ENCODE measurements at places on chromosomes 5 and 9.

GRCh38 chr5:147169399-147169798 lies 65.4 kb upstream of the STK32A start:
- DNase-seq: no peak

DNA sequence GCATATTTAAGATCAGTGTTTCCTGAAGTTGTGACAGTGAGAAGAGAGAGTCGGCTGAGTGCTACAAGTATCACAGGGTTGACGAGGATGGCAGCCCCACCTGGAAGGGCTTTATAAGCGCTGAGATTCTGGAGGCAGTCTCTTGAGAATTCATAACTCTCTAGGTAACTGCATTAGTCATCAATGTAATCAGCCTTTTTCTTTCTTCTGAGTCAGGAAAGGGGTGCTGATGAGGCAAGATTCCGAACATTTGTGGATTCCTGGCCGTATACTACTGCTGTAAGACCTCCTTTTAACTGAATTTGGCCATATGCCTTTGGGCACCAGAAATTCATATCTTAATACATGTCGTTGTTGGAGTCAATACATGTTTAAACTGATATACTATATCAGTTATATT lies 6.6 kb upstream of the RNF20 start:
- no peak for DNase-seq

DNA sequence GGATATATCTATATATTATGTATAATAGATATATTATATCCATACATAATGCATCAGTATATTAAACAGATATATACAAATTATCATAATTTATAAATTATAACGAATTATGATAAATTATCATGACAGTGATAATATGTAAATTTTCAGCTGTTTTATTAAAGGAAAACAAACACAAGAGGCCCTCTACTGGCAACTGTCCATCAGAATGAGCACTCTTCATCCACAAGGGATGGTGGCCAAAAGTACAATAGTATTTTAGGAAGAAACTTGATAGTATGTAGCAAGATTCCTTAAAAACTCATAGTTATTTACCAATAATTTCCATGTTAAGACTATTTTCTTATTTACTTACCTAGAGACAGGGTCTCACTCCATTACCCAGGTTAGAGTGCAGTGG lies 113.3 kb upstream of the LPAR1 start:
- no peak for DNase-seq

DNA sequence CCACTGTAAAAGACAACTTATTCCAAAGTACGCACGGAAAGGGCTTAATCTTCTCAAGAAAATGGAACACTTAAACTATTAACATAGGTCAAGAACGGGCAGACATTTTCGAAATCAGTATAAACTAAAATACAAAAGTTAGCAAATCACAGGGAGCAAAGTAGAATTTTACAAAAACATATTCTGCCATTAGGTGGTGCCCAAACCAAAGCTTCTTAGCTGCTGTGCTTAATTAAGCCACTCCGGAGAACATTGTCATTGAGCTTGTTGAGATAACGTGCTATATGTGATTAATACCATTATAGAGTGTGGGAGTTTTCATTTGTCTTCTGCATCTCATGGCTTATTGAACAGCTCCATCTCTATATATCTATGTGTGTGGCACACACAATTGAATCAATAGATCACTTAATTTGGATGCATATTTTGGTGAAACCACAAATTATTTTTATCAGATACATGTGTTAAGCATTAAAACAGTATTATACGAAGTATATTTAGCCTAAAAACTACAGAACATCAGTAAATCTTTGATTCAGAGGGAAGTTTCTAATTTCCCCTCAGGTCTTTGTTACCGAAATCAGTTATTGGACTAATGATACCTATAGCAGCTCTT lies 23.4 kb downstream of the UBLCP1 start:
- peak; percentile 42 for DNase-seq

DNA sequence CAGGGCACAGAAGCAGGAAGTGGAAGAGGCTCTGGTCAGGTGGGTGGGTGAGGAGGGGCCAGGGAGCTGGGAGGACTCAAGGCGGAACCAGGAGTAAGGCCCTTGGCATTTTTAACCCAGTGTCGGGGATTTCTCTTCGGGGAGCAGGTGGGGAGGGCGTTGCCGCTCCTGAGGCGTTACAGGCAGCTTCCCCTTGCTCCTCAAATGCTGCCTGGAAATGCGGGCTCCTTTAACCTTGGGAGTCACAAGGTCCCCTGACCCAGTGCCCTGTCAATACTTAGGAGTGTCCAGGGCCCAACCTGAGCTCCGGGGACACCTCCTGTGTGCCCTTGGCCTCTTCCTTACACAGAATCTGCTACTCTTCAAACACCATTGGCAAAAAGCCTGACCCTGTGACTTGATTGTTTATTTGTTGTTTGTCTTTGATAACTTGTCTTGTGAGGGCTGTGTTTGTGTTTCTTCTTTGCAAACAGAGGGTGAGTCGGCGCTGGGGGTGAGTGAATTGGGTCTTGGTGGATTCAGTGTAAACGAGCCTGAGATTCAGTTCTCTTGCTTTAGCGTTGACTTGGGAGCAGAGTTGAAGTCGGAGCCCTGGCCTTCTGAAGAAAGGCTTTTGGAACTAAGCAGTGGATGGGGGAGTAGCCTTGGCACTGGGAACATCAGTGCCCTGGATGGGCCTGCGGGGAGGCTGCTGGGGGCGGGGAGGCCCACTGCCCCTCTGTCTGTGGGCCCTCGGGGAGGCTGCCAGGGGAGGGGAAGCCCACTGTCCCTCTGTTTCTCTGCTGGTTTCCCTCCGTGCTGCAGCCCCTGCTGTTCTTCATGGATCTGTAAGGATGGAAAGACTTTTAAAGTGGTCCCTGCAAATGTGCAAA lies 300.7 kb upstream of the IRX4 start:
- DNase-seq: no peak

Measured in activated CD4-positive, alpha-beta T cell treated with anti-CD3 and anti-CD28 coated beads, Interleukin-2, amount 10 ng/mL, durations not matched to agents 7 days and 5 days (primary cell).